ENCODE measurements at places on chromosomes 5 and 9.

- no peak for DNase-seq
These were observed 31.4 kb upstream of the ANKRD55 start for GRCh38 chr5:56264417-56265025.

GRCh38 chr9:126633881-126634558 is 20.3 kb downstream of the LMX1B start:
- DNase-seq, result no peak

GRCh38 chr9:93346231-93347112 is 105.0 kb upstream of the FAM120A start:
- peak; percentile 31 for DNase-seq

DNA sequence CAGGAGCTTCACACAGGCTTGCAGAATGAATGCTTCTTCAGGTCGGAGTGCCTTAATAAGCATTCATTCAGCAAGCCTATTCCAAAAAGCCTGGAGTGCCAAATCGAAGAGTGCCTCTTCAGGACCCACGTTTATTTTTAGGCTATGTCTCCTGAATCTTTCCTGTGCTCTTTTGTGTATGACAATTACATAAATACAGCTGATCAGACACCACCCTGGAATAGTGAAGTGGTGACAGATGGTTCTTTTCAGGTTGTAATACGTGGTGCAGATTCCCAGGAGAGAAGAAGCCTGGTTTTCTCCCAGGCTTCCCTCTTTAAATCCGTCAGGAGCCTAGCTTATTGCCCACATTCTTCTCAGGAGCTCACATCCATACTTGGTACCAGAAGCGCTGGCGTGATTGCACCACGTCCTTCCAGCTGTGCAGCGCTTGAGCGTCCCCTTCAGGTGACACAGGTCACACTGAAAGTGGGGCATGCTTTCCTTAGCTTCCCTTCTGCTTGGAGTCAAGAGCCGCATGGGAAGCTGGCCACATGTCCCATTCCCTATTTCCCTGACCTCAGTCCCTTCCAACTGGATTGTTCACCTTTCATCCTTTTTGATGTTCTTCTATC is 123.1 kb downstream of the ADCY2 start:
- DNase-seq, result no peak

- no peak for DNase-seq
These were observed 239.6 kb upstream of the RAI14 start for GRCh38 chr5:34416501-34417008.

GRCh38 chr9:111263116-111263515 is 66.9 kb downstream of the OR2K2 start:
- DNase-seq, result no peak

DNA sequence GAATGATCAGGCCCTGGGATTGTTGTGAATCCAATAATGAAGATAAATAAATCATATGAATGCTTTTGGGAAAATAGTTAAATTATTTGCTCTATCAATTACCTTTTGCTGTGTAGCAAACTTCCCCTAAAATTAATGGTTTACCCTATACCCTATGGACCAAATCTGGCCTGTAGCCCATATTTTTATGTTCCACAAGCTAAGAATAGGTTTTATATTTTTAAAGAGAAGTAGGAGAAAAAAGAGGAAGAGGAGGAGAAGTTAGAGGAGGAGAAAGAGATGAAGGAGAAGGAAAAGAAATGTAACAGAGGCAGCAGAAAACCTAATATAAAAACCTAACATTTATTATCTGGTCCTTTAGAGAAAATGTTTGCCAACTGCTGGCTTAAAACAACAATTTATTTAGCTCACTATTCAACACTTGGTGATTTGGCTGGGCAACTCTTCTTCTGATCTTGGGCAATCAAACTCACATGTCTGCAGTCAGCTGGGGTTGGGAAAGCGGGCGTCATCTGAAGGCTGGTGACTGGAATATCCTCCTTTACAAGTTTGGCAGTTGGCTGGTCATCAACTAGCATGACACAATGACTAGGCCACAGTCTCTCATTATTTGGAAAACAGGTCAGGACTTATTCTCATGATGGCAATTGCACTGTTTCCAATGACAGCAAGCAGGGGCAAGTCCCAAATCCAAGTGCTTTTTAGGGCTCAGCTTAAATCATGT is 522.9 kb downstream of the RASEF start:
- no peak for DNase-seq

DNA sequence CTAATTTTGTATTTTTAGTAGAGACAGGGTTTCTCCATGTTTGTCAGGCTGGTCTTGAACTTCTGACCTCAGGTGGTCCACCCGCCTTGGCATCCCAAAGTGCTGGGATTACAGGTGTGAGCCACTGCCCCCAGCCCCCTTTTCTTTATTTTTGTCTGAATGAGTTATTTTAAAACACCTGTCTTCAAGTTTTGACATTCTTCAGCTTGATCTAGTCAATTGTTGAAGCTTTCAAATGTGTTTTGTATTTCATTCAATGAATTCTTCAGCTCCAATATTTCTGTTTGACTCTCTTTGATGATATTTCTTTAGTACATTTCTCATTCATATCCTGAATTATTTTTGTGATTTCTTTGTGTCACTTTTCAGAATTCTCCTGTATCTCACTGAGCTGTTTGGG is 486.2 kb downstream of the DMAC1 start:
- DNase-seq, result no peak

- DNase-seq, result no peak
These were observed 7.9 kb upstream of the RIMOC1 start for GRCh38 chr5:41896230-41896629.

- no peak for DNase-seq
These were observed 56.8 kb downstream of the PUM3 start for GRCh38 chr9:2787065-2787464.

DNA sequence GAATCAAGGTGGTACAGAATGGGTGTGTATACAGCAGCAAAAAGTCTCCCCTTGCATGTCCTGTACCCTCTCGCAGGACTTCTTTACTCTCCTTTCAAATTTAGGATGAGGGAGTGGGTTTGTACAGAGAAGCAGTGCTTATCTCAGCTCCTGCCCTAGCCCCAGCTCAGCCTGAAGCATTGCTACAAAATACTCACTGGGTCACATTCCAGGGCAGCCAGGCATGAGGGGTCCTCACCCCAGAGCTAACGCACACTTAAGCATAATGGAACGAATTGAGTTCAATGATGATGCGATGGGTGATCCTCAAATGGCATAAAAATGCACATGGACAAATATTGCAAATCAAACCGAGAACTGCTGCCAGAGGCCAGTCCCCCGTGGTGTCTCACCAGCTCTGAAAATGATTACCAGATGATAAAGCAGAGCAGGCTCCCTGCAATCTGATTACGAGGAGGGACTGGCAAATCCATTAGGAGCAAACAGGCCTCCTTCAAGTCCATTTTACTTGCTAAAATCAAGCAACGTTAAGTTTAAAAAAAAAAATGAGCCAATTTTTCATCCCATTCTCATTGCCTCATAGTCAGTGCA is 231.6 kb upstream of the TAS2R1 start:
- no peak for DNase-seq

DNA sequence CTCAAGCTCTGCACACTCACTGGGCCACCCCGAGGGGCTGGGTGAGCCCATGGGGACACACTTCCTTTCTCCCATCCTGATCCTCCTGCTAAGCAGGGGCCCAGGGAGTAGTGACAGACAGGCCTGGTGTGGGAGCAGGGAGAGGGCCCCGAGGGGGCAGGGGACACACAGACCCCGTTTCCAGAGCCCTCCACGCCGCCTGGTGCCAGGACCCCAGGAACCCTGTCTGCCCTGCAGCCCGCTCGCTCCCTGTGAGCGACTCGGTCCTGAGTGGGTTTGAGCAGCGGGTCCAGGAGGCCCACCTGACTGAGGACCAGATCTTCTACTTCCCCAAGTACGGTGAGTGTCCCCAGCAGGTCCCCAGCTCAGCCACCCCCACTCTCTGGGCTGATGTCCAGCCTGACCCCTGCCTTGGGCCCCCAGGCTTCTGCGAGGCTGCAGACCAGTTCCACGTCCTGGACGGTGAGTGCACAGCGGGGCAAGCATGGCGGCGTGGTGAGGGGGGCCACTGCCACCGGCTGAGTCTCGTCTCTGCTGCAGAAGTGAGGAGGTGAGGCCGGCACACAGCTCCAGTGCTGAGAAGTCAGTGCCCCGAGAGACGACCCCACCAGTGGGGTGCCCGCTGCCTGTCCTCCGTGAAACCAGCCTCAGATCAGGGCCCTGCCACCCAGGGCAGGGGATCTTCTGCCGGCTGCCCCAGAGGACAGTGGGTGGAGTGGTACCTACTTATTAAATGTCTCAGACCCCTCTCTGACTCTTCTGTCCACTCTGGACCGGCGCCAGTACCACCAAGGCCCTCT is 1.4 kb downstream of the C8G start:
- DNase-seq, result no peak

GRCh38 chr5:158485604-158486081 is 614.1 kb downstream of the EBF1 start:
- peak; percentile 83 for DNase-seq

GRCh38 chr5:68347536-68347935 is 132.0 kb downstream of the PIK3R1 start:
- no peak for DNase-seq

GRCh38 chr5:17000291-17000939 is 64.3 kb upstream of the MYO10 start:
- no peak for DNase-seq

GRCh38 chr9:123026425-123026824 is 7.0 kb upstream of the GPR21 start:
- no peak for DNase-seq

- no peak for DNase-seq
These were observed 254.5 kb downstream of the ARRDC3 start for GRCh38 chr5:91128604-91129003.

- no peak for DNase-seq
These were observed 820 bp upstream of the NFX1 start for GRCh38 chr9:33289496-33289895.

- no peak for DNase-seq
These were observed 74.6 kb upstream of the ORM1 start for GRCh38 chr9:114248299-114248707.
